ENCODE measurements at places on chromosomes 12 and 14.

DNA sequence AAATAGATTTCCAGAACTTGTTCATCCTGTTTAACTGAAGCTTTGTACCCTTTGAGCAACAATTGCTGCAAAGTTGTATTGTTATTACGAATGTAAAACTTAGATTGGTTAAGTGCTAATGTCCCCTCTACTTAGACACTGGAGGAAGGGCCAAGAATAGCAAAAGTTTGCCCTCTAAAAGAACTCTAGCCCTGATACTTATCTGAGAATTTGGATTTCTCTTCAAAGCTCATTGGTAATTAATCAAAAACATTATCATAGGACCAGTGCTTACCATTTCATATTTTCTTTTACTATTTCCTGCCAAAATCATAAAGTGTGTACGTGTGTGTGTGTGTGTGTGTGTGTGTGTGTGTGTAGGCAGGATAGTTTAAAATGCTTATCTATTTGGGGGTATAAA, 58.2 kb downstream of the LMNTD1 start:
- DNase-seq: no peak

- DNase-seq: no peak
These were observed 920.1 kb downstream of the FLRT2 start for GRCh38 chr14:86450085-86450484.

DNA sequence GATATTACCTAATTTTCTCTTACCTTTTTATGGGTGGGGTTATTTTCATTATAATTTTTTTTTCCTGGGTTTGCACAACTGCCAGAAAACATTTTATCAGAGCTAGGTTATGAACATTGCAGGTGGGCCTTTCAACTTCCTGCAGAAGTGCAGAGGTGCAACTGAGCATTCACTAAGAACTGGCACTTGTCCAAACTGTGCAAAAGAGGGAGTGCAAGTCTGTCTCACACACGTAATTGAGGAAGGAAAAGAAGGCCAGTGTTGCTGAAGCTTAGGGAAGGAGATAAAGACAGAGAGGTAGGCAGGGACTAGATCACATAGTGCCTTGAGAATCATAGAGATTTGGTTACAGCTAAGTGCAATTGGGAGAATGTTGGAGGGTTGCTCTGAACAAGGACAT, 14.1 kb upstream of the AMN1 start:
- no peak for DNase-seq

DNA sequence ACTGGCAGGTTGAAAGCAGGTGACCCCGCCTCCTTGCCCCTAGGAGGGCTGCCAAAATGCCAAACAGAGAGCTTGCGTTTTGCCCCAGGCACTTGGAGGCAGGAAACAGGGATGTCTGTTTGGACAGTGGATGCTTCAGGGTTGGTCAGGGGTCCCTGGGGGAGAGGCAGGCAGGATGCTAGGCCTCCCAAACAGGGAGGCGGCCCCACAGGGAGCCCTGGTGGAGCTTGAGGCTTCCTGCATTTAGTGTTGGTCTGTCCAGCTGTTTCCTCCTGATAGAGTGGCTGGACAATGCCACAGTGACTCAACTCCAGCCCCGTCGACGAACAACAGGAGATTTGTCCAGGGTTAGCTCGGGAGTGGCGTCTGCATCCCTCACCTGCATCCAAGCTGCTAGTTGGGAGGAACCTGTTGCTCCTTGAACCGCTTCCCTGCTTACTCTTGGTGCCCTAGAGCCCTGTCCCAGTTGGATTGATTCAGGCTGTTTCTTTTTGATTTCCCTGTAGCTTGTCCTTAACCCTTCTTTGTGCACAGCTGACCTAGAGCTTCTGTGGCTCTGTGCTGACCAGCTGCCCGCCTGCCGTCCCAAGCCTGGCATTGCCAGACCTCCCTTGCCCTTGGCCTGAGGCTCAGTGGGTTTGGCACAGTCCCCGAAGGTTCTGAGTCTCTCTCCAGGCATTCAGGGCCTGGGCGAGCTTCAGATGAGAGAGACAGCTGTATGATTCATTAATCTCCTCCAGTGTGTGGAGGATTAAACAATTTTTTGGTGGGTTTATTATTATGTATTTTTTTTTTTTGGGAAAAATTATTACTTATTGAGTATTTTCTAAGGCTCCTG, 45.9 kb downstream of the TSPAN9 start:
- no peak for DNase-seq

DNA sequence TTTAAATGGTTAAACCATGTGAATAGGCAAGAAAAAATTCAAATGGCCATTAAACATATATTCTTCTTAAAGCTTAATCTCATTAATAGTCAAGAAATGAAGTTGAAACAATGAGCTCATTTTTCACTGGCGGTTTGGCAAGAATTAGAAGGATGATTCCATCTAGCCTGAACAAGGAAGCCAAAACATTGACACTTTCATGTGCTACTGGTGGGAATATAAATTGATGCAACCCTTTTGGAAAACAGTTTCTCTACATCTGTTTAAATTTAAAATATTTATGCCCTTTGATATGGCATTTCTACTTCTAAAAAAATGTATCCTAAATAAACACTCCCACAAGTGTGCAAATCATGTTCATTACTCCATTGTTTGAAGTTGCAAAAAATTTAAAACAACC, 174.7 kb upstream of the HIF1A start:
- no peak for DNase-seq

DNA sequence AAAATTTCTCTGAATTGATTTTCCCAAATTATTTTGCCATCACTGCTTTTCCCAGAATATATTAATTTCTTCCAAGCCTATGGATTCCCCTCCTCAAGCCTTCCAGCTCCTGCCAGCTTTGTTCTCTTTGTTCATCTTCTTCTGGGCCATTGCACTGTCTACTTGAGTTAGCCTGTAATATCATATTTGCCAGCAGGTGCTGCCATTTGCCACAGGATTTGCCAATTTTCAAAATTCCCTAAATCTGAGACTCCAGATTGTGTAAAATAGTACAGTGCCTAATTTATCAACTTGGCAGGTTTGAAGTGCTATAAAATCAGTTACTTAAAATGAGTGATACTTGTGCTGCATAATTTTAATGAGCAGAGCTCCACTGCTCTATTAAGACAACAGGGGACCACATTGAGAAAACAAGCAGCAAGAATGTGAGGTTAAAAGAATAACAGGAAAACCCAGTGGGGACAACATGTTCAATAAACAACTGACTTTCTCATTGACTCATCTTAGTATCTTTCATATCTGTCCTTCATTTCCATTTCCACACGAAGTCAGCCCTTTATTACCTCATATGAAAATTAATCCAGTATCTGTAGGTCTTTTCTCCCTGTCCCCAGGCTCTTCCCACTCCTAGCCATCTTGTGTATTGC, 84.6 kb upstream of the CCDC196 start:
- DNase-seq: no peak

Data from NCI-H2029 treated with DMSO at 0.1 percent for 48 hours (cell line).